ENCODE measurements at places on chromosomes 5 and 9.

- H3K4me1 ChIP-seq = no peaks in the 10 kb centered on the region
- DNase-seq = no peak
- no peak overlapping the region for H3K27ac ChIP-seq
- H3K36me3 ChIP-seq = no peaks in the 10 kb centered on the region
- H3K4me3 ChIP-seq = no peak overlapping the region
- H3K27me3 ChIP-seq = no peaks in the 10 kb centered on the region
Observed at GRCh38 chr9:109182940-109183798, 16.1 kb upstream of the FRRS1L start.

DNA sequence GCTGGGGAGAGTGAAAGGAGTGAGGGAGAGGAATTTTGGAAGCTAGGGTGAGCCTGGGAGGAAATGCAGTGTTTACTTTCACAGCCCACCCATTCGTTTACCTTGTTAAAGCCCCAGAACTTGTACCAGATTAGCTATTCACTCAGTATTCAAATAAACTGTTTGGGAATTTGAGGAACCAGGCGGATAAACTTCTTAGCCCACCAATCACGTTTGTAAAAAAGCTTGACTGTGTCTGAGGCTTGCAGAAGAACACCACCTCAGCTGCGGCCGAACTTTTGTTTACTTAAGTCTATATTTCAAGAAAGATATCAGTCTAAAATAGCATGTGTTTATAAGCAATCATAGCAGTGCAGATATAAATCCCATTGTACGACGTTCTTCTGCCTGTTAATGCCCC, 5.2 kb upstream of the TLE1 start:
- H3K4me3 ChIP-seq = no peak overlapping the region
- no peaks in the 10 kb centered on the region for H3K27me3 ChIP-seq
- H3K4me1 ChIP-seq = peaks cover 4% of the 10 kb centered on the region
- no peaks in the 10 kb centered on the region for H3K36me3 ChIP-seq
- DNase-seq = no peak

GRCh38 chr5:151954255-151954654, 29.6 kb upstream of the GLRA1 start:
- H3K4me1 ChIP-seq = no peaks in the 10 kb centered on the region
- no peaks in the 10 kb centered on the region for H3K27me3 ChIP-seq
- H3K36me3 ChIP-seq = no peaks in the 10 kb centered on the region

DNA sequence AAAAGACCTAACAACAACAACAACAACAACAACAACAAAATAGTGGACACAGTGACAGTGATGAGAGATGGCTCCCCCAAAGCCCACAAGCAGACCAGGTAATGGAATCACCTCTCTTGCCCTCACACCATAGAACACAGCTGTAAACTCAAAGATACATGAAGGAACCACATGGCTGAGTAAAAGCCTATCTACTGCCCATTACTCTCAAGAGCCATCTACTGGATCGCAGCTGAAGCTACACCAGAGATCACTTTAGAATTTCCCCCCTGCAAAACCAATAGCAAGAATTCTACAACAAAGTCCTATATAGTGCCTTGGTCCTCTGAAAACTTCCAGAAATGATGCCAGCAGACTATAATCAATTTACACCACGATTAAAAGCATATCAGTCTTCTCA, 1537.6 kb upstream of the CDH9 start:
- H3K4me3 ChIP-seq = no peak overlapping the region
- H3K36me3 ChIP-seq = no peaks in the 10 kb centered on the region
- H3K27ac ChIP-seq = no peak overlapping the region
- DNase-seq = no peak
- no peaks in the 10 kb centered on the region for H3K27me3 ChIP-seq
- peaks cover 15% of the 10 kb centered on the region for H3K4me1 ChIP-seq

DNA sequence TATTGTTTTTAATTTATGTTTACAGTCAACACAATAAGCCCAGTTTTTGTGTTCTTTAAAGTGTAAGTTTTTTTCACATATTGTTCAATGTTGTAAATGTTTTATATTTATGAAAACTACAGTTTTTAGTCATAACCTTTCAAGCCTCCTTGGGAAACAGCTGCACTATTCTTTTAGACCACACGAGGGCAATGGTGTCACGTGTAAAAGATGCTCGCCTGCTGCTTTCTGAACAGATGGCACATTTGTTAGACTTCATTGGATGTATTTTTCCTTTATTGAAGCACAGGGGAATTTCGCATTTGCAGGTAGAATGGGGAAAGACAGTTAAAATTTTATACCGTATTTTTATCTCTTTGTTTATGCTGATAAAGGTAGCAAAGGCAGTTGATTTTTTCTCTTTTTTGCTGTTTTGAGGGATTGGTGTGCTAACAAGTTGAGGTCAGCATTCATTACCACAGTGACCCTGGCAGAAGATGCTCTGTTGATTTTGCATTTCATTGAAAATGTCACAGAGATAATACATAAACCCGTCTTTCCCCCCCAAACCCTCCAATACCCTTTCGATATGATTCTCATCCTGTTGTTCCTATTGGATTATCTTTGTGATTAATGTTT, 59.0 kb downstream of the MAT2B start:
- no peaks in the 10 kb centered on the region for H3K27me3 ChIP-seq
- peak; percentile 67 for DNase-seq
- no peaks in the 10 kb centered on the region for H3K36me3 ChIP-seq
- no peak overlapping the region for H3K27ac ChIP-seq

GRCh38 chr9:131008909-131009618, at the start of gene LAMC3:
LAMC3 (plus strand) TSS chr9:131009174; CDS start chr9:131009215, 41 bp downstream.
- no peaks in the 10 kb centered on the region for H3K36me3 ChIP-seq
- H3K27me3 ChIP-seq = no peaks in the 10 kb centered on the region
- DNase-seq = no peak
- no peak within 1 kb of the TSS for H3K27ac ChIP-seq
- H3K4me3 ChIP-seq = peak within 1 kb of the TSS; percentile 21

GRCh38 chr9:112487799-112488340, 1.2 kb downstream of the KIAA1958 start:
- H3K27me3 ChIP-seq = no peaks in the 10 kb centered on the region
- DNase-seq = no peak
- H3K4me3 ChIP-seq = peak overlapping the region; percentile 98
- peak overlapping the region; percentile 91 for H3K27ac ChIP-seq
- H3K4me1 ChIP-seq = peaks cover 15% of the 10 kb centered on the region
- H3K36me3 ChIP-seq = no peaks in the 10 kb centered on the region

GRCh38 chr9:20620650-20621470, 1.4 kb downstream of the MLLT3 start:
- H3K27me3 ChIP-seq = no peaks in the 10 kb centered on the region
- peak overlapping the region; percentile 93 for H3K4me3 ChIP-seq
- peak; percentile 31 for DNase-seq
- H3K36me3 ChIP-seq = no peaks in the 10 kb centered on the region

- no peak overlapping the region for H3K27ac ChIP-seq
- no peak for DNase-seq
- H3K4me1 ChIP-seq = no peaks in the 10 kb centered on the region
Observed at GRCh38 chr9:105443121-105443520, 4.7 kb upstream of the FSD1L start.

- H3K27me3 ChIP-seq = no peaks in the 10 kb centered on the region
- H3K4me3 ChIP-seq = no peak overlapping the region
- H3K4me1 ChIP-seq = no peaks in the 10 kb centered on the region
- H3K36me3 ChIP-seq = no peaks in the 10 kb centered on the region
Observed at GRCh38 chr5:68396722-68397121, 181.2 kb downstream of the PIK3R1 start.

GRCh38 chr5:150329038-150329437, 26.3 kb upstream of the ARSI start:
- H3K27ac ChIP-seq = no peak overlapping the region
- H3K27me3 ChIP-seq = no peaks in the 10 kb centered on the region
- H3K4me3 ChIP-seq = no peak overlapping the region
- no peak for DNase-seq
- H3K36me3 ChIP-seq = no peaks in the 10 kb centered on the region
- no peaks in the 10 kb centered on the region for H3K4me1 ChIP-seq

DNA sequence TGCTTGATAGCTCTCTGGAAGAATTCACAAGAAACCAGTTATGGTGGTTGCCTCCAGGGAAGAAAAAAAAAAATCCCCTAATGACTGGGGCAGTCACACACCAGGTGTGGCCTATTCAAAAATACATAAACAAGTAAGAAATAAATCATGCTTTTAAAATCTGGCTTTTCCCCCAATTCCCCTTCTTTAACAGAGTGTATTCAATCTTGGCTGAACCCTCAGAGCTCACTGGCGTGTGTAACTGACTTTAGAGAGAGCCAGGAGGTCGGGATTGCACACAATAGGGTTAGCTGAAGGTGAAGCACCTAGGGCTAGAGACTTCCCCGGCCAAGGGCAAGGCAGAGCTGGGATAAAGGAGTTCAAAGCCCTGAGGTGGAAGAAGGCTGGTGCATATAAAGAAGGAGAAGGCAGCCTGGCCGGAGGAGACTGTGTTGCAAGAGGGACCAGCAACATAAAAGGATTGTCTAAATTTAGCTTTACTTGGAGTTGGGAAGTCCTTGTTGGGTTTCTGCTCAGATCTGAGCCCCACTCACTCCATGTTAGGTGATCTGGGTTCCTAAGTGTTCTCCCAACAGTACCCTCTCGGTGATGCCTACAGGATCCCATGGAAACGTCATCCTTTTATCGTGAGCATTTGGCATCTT, 19.7 kb downstream of the FNBP1 start:
- no peaks in the 10 kb centered on the region for H3K36me3 ChIP-seq
- no peaks in the 10 kb centered on the region for H3K27me3 ChIP-seq
- peak overlapping the region; percentile 31 for H3K27ac ChIP-seq
- DNase-seq = peak; percentile 33

DNA sequence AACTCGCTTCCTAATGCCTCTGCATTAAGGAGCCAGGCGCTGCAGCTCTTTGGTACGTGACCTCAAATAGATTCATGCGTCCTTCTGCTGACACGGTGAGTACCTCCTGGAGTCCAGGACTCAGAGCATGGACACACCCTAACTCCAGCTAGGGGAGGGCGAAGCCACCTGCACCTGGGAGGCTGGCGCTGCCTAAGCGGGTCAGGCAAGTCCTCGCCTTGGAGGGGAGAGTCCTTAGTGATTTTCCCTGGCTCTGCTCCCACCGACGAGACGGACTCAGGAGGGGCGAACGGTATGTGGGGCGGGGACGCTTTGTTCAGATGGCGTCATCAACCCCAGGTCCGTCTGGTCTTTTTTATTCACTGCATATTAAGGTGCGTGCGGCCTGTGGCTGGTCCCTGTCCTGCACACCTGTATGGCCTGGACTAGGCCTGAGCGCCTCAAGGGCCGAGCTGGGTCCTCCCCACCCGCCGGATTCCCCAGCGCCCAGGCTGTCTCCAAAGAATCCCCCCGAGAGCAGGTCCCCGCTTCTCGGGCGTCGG, 50.3 kb downstream of the NSUN2 start:
- DNase-seq = no peak
- H3K27me3 ChIP-seq = peaks cover 5% of the 10 kb centered on the region
- H3K4me3 ChIP-seq = peak overlapping the region; percentile 38
- no peaks in the 10 kb centered on the region for H3K36me3 ChIP-seq
- H3K4me1 ChIP-seq = no peaks in the 10 kb centered on the region

- DNase-seq = no peak
- no peaks in the 10 kb centered on the region for H3K27me3 ChIP-seq
Observed at GRCh38 chr5:131684051-131684450, 49.0 kb upstream of the RAPGEF6 start.

GRCh38 chr9:137272241-137273094, 5.1 kb upstream of the TOR4A start:
- H3K36me3 ChIP-seq = peaks cover 34% of the 10 kb centered on the region
- H3K27me3 ChIP-seq = peaks cover 38% of the 10 kb centered on the region
- H3K4me1 ChIP-seq = peaks cover 56% of the 10 kb centered on the region
- no peak overlapping the region for H3K27ac ChIP-seq

- no peaks in the 10 kb centered on the region for H3K4me1 ChIP-seq
- no peak overlapping the region for H3K4me3 ChIP-seq
- no peak for DNase-seq
- no peak overlapping the region for H3K27ac ChIP-seq
- no peaks in the 10 kb centered on the region for H3K36me3 ChIP-seq
Observed at GRCh38 chr9:6067426-6067825, 52.0 kb upstream of the RANBP6 start.

- DNase-seq = no peak
- no peak overlapping the region for H3K27ac ChIP-seq
- H3K36me3 ChIP-seq = no peaks in the 10 kb centered on the region
- H3K4me3 ChIP-seq = no peak overlapping the region
- H3K27me3 ChIP-seq = no peaks in the 10 kb centered on the region
Observed at GRCh38 chr5:72065751-72066255, 41.5 kb upstream of the MAP1B start.

GRCh38 chr9:124868511-124869465, 6.9 kb downstream of the ARPC5L start:
- H3K36me3 ChIP-seq = no peaks in the 10 kb centered on the region
- peaks cover 56% of the 10 kb centered on the region for H3K4me1 ChIP-seq
- peak; percentile 91 for DNase-seq
- H3K4me3 ChIP-seq = peak overlapping the region; percentile 82

DNA sequence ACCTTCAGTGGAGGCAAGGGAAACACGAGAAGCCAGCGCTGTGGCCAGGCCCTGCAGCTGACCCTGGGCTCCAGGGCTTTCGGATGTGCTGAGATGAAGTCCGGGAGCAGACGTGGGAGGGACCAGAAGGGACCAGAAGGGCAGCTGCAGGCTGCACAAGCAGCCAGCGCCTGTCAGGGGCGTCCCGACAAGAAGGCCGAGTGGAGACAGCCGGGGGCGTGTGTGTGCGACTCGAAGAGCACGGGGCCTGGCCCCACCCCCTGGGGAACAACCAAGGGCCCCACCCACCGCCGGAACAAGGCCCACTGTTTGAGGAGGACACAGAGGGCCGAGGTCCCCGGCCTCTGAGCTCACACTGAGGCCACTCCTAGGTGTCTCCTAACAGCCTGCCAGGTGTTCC, 31.4 kb downstream of the SLC12A7 start:
- DNase-seq = no peak
- H3K27me3 ChIP-seq = no peaks in the 10 kb centered on the region
- H3K36me3 ChIP-seq = peaks cover 64% of the 10 kb centered on the region
- H3K27ac ChIP-seq = no peak overlapping the region

GRCh38 chr5:133471699-133472098, 140.6 kb downstream of the FSTL4 start:
- H3K4me1 ChIP-seq = no peaks in the 10 kb centered on the region
- no peaks in the 10 kb centered on the region for H3K36me3 ChIP-seq
- H3K27me3 ChIP-seq = no peaks in the 10 kb centered on the region
- H3K27ac ChIP-seq = no peak overlapping the region
- no peak overlapping the region for H3K4me3 ChIP-seq

- no peaks in the 10 kb centered on the region for H3K4me1 ChIP-seq
- no peaks in the 10 kb centered on the region for H3K27me3 ChIP-seq
- no peaks in the 10 kb centered on the region for H3K36me3 ChIP-seq
- H3K4me3 ChIP-seq = no peak overlapping the region
Observed at GRCh38 chr9:97176206-97176605, 131.3 kb upstream of the CCDC180 start.

GRCh38 chr9:132547436-132547835, 35.0 kb upstream of the BARHL1 start:
- H3K4me1 ChIP-seq = peaks cover 4% of the 10 kb centered on the region
- H3K27ac ChIP-seq = no peak overlapping the region
- no peak for DNase-seq
- H3K27me3 ChIP-seq = no peaks in the 10 kb centered on the region

DNA sequence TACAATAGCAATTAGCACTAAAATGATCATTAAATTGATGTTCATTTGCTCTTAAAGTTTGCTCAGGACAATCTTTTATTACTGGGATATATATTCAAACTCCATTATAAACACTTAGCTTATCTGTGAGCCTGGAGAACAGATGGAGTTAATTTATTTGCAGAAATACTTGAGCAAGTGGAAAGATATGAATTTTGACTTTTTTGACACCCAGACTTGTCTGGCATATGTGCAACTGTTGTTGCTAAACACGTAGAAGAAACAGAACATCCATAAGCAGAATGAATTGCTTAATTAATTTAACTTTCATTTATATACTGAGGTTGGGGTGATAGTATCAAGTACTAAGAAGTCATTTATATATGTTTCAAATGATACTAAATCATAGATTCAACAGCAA, 820.7 kb upstream of the TYRP1 start:
- H3K36me3 ChIP-seq = no peaks in the 10 kb centered on the region
- H3K27ac ChIP-seq = no peak overlapping the region
- H3K4me1 ChIP-seq = no peaks in the 10 kb centered on the region

Measured in tibial artery (tissue), 4 donors.